Stimulated activated CD8-positive, alpha-beta memory T cell treated with anti-CD3 and anti-CD28 coated beads, Interleukin-2, amount 100 ng/mL, for 48 hours (primary cell): ENCODE measurements at places on chromosomes 7 and 10.

DNA sequence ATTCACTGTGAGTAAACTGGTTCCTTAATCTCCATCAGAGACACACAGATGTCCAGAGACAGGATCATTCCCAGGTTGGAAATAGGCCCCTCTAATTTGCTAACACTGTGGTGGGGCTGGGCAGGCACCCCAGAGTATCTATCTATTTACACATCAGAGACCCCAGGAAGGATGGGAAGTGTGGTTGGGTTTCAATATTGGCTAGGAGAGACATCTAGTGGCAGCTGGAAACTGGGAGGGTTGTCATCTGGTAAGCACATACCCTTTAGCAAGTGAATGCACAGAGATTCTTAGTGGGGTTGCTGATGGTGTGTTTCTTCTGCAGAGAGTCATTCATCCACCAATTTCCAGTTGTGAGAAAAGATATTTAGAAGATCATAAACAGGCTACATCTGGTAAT, 36.0 kb upstream of the NRG3 start:
- no peak for DNase-seq

DNA sequence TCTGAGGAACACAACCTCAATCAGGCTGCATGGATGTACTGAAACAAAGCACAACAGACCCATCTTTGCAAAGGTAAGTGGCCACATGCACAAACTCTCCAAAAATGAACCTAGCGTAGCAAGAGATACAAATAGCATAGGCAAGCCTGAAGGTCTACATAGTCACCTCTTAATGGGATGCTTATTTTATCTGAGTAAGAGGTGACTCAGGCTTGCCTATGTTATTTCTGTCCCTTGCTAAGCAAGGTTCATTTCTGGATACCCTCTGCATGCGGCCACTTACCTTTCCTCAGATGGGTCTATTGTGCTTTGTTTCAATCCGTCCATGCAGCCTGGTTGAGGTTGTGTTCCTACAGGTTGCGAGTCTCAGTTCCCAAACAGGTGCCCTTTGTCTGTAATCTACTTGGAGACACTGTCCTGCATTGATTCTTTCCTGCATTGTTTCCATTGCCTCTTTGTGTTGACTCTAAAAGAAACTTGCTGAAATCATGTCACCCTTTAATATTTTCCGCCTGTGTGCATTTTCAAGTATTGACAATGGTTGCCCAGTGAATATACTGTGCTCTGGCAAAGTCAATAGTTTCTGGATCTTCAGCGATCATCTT, 291.8 kb upstream of the LYZL1 start:
- no peak for DNase-seq

- DNase-seq = no peak
Measured at GRCh38 chr10:109029870-109030269, 893.4 kb downstream of the XPNPEP1 start.

- DNase-seq = peak; percentile 85
Measured at GRCh38 chr7:76201732-76202665, at the start of gene SRRM3. Gene SRRM3 (plus strand): TSS chr7:76201896. CDS start chr7:76235067, 33,171 bp downstream.

- no peak for DNase-seq
Measured at GRCh38 chr10:49751636-49752510, 10.2 kb downstream of the OGDHL start.

- DNase-seq = no peak
Measured at GRCh38 chr7:30187513-30187912, 52.7 kb downstream of the MTURN start.

GRCh38 chr7:144579687-144580086, 176.2 kb upstream of the NOBOX start:
- no peak for DNase-seq

DNA sequence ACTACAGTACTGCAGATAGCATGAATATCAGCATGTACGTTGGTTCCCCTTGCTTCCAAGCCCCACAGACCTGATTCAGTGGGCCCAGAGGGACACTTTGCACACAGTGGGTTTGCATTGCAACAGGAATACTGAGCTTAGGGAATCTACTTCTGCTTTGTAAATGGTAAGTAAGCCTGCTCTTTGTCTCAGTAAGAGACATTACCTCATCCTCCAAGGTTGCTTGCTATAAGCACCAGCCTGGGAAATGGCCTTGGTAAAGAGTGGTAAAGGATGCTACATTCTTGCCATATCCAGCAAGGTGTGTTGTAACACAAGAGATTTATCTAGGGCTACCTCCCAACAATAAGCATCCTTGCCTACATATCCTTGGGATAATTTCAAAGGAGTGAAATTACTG, 730.5 kb downstream of the INHBA start:
- DNase-seq = no peak
